ENCODE measurements at places on chromosomes 16 and 17.
A peak's percentile ranks its signal among the peaks of the same experiment; 100 is the strongest.

GRCh38 chr16:70476272-70477020 lies 22.1 kb downstream of the FCSK start:
- DNase-seq: peak; percentile 94

GRCh38 chr16:65249768-65250167 lies 127.9 kb upstream of the CDH11 start:
- no peak for DNase-seq

GRCh38 chr17:82980632-82981031 lies 98.8 kb upstream of the METRNL start:
- DNase-seq: no peak

- DNase-seq: no peak
These were observed 804 bp downstream of the CRYM start for GRCh38 chr16:21277045-21277926.

GRCh38 chr16:51621610-51622009 lies 470.5 kb upstream of the SALL1 start:
- no peak for DNase-seq

- no peak for DNase-seq
These were observed 13.0 kb downstream of the ALOX12B start for GRCh38 chr17:8074554-8074953.

DNA sequence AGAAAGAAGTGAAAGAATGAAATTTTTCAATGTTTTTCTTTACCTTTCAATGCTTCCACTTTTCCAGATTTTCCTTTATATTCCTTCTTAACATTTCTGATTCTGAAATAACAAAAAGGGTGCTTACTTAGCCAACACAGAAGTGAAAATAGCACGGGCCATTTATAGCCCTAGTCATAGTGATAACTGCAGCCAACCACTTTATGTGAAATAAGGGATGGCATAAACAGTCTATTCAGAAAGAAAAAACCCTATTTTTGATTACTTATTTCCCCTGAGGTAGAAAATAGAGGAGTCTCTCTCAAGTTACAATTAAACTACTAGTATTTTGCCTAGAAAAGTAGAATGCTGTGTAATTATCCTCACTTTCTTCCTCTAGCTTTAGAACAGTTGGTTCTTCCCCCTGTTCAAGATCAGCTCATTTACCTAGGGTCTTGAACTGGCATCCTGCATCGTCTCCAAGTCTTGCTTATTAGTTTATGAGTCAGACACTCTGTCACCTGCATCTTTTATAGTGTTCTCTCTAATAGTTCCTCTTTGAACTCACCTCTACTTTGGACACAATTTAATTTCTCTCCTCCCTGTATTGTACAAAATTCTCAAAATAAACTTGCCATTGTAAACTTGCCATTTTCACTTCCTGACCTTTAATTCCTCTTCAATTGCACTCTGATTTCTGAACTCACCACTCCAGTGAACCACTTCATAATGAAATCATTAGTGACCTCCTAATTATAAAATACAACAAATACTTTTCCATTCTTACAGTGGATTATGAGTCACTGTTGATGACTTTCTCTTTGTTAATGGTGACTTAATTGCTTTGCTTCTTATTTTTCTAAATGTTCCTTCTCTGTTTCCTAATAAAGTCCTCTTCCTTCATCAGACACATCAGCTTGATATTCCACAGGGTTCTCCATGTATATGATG lies 23.6 kb downstream of the ABCA6 start:
- no peak for DNase-seq

DNA sequence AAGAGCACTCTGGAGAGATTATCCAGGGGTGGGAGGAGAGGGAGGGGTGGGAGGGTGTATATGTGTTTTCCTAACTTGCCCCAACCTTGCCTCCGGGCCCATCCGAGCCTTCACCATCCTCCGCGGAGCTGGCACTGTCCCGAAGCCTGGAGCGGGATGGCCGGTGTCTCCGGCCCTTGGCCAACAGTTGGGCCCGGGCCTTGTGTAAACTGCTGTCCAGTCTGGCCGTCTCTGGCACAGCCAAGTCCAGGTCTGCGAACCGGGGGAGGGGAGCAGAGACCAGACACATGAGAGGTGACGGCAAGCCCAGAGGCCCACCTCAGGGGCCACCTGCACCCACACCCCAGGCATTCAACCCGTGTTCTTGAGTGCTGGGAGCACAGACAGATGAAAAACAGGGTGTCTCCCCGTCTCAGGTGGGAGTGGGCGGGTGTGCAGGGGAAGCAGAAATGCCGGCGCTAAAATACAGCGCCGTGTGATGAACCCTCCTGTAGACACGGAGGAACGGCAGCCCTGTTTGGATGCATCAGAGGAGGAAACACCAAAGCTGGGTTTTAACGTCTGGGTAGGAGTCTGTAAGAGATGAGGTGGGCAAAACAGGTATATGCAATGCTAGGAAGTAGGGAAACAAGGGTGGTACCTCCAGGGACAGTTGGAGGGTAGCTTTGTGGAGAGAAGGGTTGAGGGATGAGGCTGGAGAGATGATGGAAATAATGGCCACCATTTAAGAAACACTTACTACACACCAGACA lies 11.7 kb downstream of the SAMD14 start:
- no peak for DNase-seq

DNA sequence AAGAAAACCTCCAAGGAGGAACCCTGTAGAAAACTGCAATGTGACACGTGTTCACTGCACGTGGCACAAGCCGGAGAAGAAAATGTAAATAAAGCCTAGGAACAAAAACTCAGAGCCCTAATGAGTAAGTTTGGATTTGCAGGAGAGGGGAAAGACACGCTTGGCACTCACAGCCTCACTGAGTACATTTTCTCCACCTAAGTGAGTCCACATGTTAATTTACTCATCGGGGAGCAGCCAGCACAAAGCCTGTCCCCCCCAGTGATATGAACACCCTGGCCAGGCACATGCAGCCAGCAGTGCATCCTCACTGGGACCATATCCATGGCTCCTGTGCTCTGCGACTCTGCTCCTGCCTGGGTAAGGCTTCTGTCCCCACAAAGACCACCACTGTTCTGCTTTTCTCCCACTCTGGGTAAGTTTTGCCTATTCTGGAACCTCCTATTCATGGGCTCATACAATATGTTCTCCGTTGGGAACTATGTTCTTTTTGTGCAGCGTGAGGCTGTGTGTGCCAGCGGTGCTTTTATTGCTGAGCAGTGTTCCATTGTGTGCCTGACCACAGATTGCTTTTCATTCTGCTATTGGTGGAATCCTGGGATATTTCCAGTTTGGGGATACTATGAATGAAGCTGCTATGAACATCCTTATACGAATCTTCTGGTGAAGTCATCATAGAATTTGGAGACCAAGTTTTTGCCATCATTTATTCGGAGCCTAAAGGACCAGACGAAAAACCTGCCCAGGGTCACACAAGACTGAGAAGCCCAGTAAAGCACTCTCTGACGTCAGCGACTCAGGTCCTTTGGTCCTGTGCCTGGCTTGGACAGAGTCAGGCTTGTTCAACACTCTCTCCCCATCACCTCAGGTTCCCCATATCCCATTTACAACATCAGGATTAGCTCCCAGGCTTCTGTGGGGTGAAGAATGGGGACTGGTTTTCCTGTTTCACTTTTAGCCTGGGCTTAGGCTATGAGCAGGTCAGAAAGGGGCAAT lies 53.3 kb downstream of the RNF112 start:
- no peak for DNase-seq

DNA sequence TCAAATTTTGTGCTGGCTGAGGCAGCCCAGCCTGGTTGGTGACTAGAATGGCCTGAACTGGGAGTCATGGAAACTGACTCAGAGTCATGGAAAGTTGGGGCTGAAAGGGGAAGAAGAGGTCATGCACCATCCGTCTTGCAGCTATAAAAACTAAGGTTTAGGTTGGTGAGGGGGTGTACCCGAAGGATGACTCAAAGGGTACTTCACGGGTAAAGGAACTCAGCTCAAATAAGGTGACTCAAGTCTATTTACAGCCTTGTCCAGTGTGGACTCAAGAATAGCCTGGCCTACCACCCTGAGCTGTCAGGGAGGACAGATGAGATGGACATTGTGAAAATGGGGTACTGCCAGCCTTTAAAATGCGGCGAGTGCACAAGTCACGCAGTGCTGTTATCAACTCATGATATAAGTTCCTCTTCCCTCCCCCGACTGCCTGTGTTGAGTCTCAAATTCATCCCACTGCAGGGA lies 18.6 kb downstream of the CD300LB start:
- DNase-seq: peak; percentile 16

DNA sequence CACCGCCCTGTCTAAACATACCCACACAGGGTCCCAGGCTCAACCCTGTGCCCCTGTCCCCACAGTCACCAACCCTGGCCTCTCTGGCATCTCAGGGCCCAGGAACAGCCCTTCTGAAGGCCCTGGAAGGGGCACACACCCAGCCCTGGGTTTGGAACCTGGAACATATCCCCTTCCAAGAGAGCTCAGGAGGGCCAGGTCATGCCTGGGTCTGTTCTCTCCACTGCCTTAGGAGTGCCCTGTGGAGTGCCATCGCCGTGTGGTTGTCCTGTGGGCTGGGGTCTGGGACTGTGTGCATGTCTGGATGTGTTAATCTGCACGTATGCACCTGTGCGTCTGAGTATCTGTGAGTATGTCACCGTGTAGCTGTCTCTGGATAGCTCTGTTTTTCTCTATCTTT lies 45.2 kb upstream of the ACSM2B start:
- no peak for DNase-seq

- peak; percentile 54 for DNase-seq
These were observed 338.5 kb downstream of the PMP22 start for GRCh38 chr17:14926526-14927122.

- DNase-seq: no peak
These were observed 32.6 kb downstream of the SDK2 start for GRCh38 chr17:73611630-73612029.

- peak; percentile 41 for DNase-seq
These were observed 9.1 kb upstream of the CRISPLD2 start for GRCh38 chr16:84810518-84811273.

DNA sequence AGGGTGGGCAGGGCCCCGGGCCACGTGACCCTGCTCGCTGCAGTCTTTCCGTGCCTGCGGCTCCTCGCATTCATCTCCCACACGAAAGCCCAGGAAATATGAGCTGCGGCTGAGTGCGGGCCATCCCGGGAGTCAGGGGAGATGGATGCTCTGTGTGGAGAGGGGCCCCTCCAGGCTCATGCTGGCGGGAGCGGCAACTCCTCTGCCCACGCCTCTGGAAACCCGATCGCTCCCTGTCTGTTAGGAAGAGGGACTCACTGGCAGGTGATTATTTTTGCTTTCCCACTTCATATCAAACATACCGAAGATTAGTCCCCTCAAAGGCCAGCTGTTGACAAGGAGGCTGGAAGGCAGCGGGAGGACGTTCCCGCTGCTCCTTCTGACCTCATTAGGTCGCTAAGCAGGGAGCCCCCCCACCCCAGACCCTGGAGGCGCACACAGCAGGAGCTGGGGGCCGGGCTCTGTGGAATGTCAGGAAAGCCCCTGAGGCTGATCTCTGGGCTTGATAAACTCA lies 228.5 kb downstream of the FOXL1 start:
- no peak for DNase-seq

DNA sequence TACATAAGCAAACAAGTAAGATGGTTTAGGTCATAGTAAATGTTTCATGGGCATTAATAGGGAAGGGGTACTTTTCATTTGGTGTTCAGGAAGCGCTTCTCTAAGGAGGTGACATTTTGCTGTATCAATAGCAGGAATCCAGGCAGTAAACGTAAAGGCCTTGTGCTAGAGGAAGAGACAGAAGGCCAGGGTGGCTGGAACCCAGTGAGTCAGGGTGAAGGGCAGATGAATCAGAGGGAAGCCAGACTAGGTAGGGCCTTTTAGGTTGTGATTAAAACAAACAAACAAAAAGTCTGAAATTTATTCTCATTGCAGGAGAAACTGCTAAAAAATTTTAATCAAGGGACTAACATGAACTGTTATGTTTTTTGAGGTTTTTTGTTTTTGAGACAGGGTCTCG lies 6.5 kb downstream of the BMERB1 start:
- DNase-seq: no peak

GRCh38 chr16:70428178-70428998 lies 10.5 kb downstream of the ST3GAL2 start:
- DNase-seq: peak; percentile 86

- DNase-seq: no peak
These were observed 127.6 kb downstream of the CHD9NB start for GRCh38 chr16:52925143-52925542.

DNA sequence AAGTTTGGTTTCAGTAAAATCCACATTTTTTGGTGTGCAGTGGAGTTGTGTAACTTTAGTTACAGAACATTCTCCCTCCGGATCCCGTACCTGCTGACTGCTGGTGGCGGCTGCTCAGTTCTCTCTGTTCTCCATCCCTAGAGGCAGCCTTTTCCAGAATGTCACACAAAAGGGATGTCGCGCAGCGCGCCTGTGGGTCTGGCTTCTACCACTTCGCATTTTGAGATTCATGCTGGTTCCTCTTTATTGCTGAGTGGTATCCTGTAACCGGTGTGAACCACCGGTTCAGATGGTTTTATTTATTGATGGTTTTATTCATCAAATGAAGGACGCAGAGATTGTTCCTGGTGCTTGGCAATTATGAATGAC lies 981 bp upstream of the CEP131 start:
- no peak for DNase-seq

GRCh38 chr16:29684679-29685078 lies 5.7 kb downstream of the QPRT start:
- no peak for DNase-seq

DNA sequence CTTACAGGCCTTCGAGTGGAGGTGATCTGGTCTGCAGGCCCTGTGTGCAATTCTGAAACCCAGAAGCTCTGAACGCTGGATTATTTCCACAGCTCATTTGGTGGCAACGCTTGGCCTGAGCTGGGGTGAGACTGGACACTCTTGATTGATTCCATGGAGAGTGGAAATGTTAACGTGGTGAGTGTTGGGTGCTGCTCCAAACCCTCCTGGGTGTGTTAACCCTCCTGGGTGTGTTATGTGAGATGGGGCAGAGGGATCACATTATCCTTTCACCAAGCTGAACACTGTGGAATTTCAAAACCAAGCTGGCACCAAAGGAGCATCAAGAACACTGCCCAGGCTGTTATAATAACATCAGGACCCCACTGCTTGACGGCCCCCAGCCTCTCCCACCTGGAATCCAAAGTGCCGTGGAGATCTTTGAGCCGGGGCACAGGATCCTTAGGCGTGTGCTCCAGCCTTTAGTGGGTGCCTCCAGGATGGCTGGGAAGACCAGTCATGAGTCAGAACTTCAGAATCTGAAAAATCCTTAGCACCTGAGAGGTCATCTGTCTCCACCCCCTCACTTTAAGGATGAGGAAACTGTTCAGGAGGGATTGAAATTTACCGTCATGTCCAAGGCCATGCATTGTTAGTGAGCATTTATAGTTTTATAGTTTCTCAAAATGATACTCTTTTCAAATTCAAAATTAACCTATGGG lies 75.0 kb downstream of the RPTOR start:
- no peak for DNase-seq

DNA sequence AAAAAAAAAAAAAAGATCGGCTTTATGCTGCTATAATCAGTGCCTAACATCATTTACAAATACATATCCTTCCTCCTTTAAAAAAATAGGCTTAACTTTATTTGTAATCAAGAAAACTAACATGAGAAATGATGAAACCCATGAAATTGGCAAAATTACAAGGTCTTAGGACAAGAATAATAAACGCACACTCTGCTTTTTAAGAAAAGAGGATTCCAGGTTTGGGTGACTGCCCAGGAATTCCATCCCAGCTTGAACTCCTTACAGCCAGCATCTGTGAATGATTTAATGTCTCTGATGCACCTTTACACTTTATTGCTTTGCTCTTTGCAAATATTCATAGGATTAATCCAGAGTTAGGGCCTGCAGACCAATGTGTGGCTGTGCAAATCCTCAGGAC lies 196.0 kb downstream of the CBLN1 start:
- no peak for DNase-seq

GRCh38 chr16:77729951-77730350 lies 7.6 kb downstream of the NUDT7 start:
- no peak for DNase-seq

- DNase-seq: no peak
These were observed 71.1 kb downstream of the RPGRIP1L start for GRCh38 chr16:53632526-53632925.
